ENCODE measurements at places on chromosomes 11 and 22.

- DNase-seq, result no peak
Observed at GRCh38 chr22:23248583-23248982, 68.3 kb downstream of the BCR start.

- no peak for DNase-seq
Observed at GRCh38 chr11:65547446-65548125, 10.6 kb downstream of the LTBP3 start.

DNA sequence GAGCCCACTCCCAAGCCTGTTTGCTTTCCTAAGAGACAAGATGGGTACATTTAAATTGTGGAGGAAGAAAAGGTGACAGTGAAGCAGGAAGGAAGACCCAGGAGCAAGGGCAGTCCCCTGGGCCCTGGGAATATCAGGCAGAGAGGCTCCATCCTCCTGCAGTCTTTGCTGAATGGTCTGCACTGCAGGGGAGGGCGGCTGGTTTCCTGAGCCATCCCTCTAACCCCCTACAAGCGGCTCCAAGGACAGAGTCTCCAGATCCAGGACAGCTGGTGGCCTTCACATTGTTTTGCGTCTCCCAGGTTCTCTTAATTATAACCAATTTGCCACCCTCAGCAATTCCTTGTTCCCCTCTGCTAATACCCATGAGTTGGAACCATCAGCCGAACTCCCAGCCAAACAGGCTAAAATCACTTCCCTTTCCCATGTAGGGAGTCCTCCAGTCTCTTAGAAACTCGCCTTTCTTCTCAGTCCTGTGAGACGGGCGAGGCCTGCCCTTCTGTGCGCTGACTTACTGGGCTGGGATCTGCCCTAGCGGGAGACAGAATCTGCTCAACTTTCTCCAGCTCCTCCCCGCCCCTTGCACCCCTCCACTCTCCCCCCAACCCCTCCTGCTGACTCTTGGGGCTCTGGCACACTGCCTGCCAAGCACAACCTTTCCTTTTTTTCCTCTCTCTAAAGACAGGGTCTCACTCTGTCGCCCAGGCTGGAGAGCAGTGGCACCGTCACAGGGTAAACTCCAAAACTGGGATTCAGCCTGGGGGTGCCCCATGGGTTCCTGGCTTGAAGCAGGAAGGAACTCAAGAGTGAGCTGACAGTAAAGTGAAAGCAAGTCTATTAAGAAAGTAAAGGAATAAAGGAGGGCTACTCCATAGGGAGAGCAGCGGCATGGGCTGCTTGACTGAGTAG lies 53.4 kb upstream of the EMID1 start:
- no peak for DNase-seq

- DNase-seq, result no peak
Observed at GRCh38 chr11:3164552-3165151, 458 bp downstream of the OSBPL5 start.

- DNase-seq, result no peak
Observed at GRCh38 chr11:107744736-107745135, 32.9 kb upstream of the SLN start.

DNA sequence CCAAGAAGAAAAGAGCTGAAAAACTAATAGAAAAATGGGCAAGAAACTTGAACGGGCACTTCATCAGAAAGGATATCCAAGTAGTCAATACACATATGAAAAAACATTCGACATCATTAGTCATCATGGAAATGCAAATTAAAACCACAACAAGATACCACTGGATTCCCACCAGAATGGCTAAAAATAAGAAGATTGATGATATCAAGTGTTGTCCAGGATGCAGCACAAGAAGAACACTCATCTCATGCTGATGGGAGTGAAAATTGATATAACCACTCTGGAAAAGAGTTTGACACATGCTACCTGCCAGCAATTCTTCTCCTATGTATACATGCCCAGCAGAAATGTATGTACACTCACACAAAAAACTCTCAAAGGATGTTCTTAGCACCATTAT lies 26.9 kb upstream of the SCUBE2 start:
- no peak for DNase-seq

GRCh38 chr11:73263640-73264039 lies 8.5 kb upstream of the P2RY6 start:
- DNase-seq, result no peak

GRCh38 chr11:118061586-118062125 lies 15.2 kb upstream of the TMPRSS4 start:
- DNase-seq, result no peak

- DNase-seq, result no peak
Observed at GRCh38 chr22:35563211-35563610, 22.6 kb downstream of the RASD2 start.

- no peak for DNase-seq
Observed at GRCh38 chr11:129950101-129951091, 52.2 kb downstream of the PRDM10 start.

- DNase-seq, result no peak
Observed at GRCh38 chr11:85805387-85805786, 5.6 kb downstream of the SYTL2 start.

Data from stimulated activated CD4-positive, alpha-beta T cell treated with anti-CD3 and anti-CD28 coated beads, Interleukin-12 subunit alpha, Interleukin-12 subunit beta, amount 100 ng/mL, for 48 hours (primary cell).